Fibroblast of pulmonary artery (primary cell): ENCODE measurements at places on chromosomes 12 and 14.

- DNase-seq, result peak; percentile 76
These were observed 65.8 kb downstream of the RIC8B start for GRCh38 chr12:106840243-106840642.

DNA sequence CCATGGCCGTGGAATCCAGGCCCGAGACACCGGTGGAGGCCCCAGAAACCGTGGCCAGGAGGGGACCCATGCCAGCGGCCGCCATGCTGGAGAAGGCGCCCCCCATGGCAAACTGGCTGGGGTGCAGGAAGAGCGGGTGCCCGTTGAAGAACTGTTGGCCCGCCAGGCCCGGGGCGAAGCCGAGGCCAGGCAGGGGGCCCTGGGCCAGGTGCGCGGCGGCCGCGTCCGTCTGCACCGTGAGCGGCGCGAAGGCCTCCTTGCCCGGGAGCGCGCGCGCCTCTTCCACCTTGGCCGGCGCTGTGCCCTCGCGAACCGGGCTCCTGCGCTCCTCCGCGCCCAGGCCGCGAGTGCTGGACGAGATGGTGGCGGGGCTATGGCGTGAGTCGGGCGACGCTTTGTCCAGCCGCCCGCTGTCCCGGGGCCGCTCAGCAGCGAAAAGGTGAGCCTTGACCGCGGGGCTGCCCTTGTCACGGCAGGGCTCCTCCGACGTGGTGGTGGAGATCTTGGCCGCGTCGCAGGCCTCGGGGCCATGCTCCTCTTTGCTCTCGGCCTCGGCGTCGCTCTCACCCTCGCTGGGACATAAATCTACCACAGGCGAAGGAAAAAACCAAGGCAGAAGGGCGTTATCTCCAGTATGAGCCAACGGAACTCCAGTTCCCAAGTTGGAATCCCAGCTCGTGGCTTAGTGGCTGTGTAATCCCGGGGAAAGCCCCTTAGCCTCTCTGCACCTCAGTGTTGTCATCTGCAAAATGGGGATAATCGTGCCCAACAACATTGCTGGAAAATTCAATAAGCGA lies 9.5 kb downstream of the TBX3 start:
- DNase-seq, result no peak

GRCh38 chr12:78645956-78646355 lies 218.6 kb upstream of the SYT1 start:
- peak; percentile 20 for DNase-seq

GRCh38 chr14:101631199-101631598 lies 69.9 kb downstream of the DIO3 start:
- no peak for DNase-seq

- DNase-seq, result no peak
These were observed 26.0 kb upstream of the LHX5 start for GRCh38 chr12:113497693-113498092.

GRCh38 chr14:60349663-60350365 lies 100.8 kb downstream of the PPM1A start:
- peak; percentile 65 for DNase-seq

- peak; percentile 49 for DNase-seq
These were observed 16.4 kb upstream of the NUDT4 start for GRCh38 chr12:93361151-93361919.

DNA sequence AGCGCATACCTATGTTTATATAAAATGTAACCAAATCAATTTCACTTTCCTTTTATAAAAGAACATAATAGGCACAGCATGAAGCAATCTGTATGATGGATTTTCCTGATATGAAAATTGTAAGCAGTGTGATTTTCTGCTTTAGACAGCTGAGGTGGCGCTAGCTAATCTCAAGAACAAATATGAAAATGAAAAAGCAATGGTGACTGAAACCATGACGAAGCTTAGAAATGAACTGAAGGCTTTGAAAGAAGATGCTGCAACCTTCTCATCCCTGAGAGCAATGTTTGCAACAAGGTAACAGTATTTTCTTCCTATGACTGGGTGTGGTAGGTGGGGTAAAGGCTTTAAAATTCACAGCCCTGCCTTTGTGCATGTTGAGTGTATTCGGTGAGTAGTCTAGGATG lies 65.0 kb upstream of the FGD4 start:
- DNase-seq, result no peak

- DNase-seq, result no peak
These were observed 272.2 kb upstream of the TMPO start for GRCh38 chr12:98243190-98243589.

DNA sequence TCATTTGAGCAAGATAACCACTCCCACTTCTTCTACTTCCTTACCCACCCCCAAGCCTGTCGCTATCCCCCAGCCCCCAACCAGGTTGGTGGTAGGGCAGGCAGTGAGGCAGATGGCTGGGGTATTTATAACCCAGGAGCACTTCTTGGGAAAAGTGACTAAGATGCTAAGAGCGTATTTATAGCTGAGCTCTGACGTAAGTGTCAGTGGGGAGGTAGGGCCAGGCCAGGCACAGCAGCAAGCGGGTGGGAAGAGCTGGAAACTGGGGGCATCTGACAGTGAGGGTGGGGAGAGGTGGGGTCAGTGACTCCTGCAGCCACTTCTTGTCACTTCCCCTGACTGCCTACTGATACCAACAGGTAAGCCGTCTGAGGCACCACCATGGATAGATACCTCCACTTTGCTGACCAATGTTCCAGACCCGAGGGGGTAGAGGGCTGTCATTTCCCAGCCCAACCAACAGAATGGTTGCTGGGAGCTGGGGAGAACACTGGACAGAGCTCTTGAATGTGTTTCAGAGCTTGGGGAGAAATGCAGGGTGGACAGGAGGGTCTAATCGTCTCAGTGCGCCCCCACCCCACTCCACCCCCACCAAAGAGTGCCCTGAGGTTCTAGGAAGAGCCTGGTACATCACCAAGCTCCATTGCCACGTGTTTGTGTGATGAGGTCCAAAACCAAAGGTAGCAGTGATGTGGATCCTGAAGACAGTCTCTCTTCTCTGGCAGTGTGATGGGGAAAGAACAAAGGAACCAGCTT lies 2.7 kb upstream of the INHBE start:
- DNase-seq, result peak; percentile 87

DNA sequence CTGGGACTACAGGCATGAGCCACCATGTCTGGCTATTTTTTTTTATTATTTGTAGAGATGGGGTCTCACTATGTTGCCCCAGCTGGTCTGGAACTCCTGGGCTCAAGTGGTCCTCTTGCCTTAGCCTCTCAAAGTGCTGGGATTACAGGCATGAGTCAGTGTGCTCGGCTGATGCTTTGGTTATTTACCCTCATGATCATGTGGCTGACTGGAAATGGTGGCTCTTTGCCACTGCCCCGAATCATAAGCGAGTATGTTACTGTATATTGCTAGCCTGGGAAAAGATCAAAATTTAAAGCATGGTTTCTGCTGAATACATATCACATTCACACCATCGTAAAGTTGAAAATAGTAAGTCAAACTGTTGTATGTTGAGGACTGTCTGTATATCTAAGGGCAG lies 101.1 kb downstream of the RGS6 start:
- no peak for DNase-seq

- DNase-seq, result no peak
These were observed 29.7 kb downstream of the KDM2B start for GRCh38 chr12:121550974-121551634.

DNA sequence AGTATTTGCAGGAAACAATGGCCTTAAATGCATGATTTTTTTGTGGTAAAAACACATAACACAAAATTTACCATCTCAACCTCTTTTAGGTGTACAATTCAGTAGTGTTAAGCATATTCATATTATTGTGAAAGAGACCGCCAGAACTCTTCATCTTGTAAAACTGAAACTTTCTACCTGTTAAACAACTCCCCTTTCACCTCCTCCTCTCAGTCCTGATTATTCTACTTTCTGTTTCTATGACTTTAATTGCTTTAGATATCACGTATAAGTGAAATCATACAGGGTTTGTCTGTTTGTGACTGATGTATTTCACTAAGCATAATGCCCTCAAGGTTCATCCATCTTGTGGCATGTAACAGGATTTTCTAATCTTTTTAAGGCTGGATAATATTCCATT lies 353.4 kb downstream of the ADAMTS20 start:
- no peak for DNase-seq

DNA sequence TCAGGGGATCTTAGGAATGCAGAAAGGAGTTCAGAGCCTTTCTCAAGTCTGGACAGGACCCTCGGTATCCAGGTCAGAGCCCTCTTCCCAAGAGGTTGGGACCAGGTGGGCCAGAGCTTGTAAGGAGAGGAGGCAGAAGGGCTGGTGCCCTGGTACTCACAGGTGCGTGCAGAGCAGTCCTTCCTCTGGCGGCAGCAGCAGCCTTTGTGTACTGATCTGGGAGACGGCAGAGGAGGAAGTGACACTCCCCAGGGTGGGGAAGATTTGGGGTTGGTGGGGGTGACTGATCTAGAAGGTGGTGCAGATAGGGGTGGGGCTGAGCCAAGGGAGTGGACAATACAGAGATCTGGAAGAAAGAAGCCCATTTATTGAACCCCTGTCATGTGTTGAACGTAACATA lies at the start of gene ITGB7:
ITGB7 (minus strand) TSS at position 210 of the 400 bp plus-strand sequence. CDS start 6,808 bp downstream, outside the sequence.
- DNase-seq, result no peak

DNA sequence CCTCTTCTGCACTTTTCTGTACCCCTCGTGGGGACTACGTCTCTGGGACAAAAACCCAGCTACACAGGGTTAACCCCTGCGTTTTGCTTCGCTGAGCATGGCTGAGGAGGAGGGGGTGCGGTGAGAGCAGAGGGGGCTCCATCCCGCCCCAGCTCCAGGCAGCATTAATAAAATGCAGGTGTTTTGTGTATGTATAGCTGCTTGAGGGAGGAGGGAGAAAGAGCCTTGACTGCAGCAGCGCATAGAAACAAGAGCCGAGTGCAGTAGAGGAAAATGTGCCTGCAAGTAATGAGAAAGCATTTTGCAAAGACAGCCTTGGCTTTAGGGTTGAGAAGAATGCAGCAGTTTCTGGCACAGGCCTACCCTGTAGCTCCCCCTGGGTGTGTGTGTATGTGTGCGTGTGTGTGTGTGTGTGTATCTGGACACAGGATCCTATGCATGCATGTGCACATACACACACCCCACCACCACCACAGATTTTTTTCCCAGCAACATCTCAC lies 103.9 kb downstream of the ZFP36L1 start:
- DNase-seq, result peak; percentile 72

DNA sequence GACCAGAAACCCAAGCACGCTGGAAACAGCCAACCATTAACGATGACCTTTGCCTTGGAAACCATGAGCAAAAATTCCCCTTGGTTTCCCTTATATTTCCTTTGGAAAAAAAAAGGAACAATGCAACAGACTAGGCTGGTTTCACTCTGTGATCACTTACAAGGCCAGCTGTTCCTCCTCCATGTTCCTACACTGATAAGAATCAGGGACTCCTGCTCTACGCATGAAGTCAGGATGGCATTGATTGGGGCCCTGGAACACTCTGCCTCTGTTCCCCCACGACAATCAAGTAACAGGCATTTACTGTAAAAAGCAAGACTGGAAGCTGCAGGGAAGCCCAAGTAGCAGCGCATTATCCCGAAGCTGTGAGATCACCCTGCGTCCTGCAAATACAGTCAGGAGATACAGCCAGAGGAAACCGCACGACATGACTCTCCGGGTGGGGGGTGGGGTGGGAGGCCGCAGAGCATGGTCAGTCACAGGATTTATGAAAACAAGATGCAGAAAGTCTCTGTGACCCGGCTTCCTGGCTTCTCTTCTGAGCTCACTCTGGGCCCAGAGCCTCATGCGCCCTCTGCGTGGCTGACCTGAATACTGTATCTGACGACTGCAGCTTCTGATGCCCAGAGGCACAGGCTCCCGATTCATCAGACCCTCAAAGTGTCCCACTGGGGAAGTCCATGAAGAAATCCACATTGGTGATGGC lies 31.1 kb downstream of the SSH1 start:
- peak; percentile 96 for DNase-seq
